ENCODE measurements at places on chromosomes 5 and 9. TPM values are rescaled to one million over a fixed set of nuclear protein-coding genes. Genes with fewer than 3 reads are reported as not detected.

SOX30 gene
- total RNA-seq = 0.18 TPM

PCA3 gene
- total RNA-seq = not detected

CDH9 gene
- total RNA-seq = not detected

OR1Q1 gene
- total RNA-seq = not detected

PHF24 gene
- total RNA-seq = 0.09 TPM

PCDHB16 gene
- total RNA-seq = not detected

TMEM174 gene
- total RNA-seq = not detected

IL33 gene
- total RNA-seq = not detected

LVRN gene
- not detected for total RNA-seq

ZDHHC11 gene
- 8.5 TPM for total RNA-seq

MEIKIN gene
- total RNA-seq = not detected

PGM5 gene
- not detected for total RNA-seq

SLC34A1 gene
- 0.14 TPM for total RNA-seq

SPINK13 gene
- not detected for total RNA-seq

FOXD4L6 gene
- not detected for total RNA-seq

TMEM171 gene
- total RNA-seq = not detected

OCLN gene
- 2.1 TPM for total RNA-seq

NDUFB6 gene
- total RNA-seq = 67.0 TPM

DNAI1 gene
- total RNA-seq = 0.34 TPM

KCNT1 gene
- not detected for total RNA-seq

OTULINL gene
- 10.9 TPM for total RNA-seq

DOCK8 gene
- total RNA-seq = 100 TPM

GRIN1 gene
- total RNA-seq = not detected

TAL2 gene
- not detected for total RNA-seq

ANGPTL2 gene
- total RNA-seq = not detected

BTNL3 gene
- not detected for total RNA-seq

FTMT gene
- not detected for total RNA-seq

SRP19 gene
- total RNA-seq = 47.6 TPM

PPP3R2 gene
- not detected for total RNA-seq

SURF6 gene
- total RNA-seq = 24.3 TPM

FAM153A gene
- total RNA-seq = 38.8 TPM

HOMER1 gene
- total RNA-seq = 15.1 TPM

NCS1 gene
- total RNA-seq = 24.8 TPM

DNAJA1 gene
- total RNA-seq = 198 TPM

IFNB1 gene
- total RNA-seq = 2.2 TPM

CTSV gene
- total RNA-seq = 0.74 TPM

CCL21 gene
- not detected for total RNA-seq

CYSRT1 gene
- total RNA-seq = 0.42 TPM

SLC6A18 gene
- not detected for total RNA-seq

CHSY3 gene
- not detected for total RNA-seq

COL15A1 gene
- total RNA-seq = not detected

GNA14 gene
- 0.54 TPM for total RNA-seq

CD72 gene
- total RNA-seq = 8.7 TPM

ZNF883 gene
- total RNA-seq = 1.1 TPM

SPINK7 gene
- total RNA-seq = not detected

ACTBL2 gene
- total RNA-seq = not detected

RNF183 gene
- total RNA-seq = 0.64 TPM

FAXDC2 gene
- 0.14 TPM for total RNA-seq

SCGB3A2 gene
- not detected for total RNA-seq

SPATA31A3 gene
- total RNA-seq = not detected

HTR4 gene
- total RNA-seq = not detected

TRIM36 gene
- total RNA-seq = 0.11 TPM

ENTREP1 gene
- total RNA-seq = not detected

PTCH1 gene
- total RNA-seq = 5.6 TPM

POLK gene
- 35.5 TPM for total RNA-seq

IER5L gene
- total RNA-seq = 2.6 TPM

DEPDC1B gene
- 40.3 TPM for total RNA-seq

GTF3C4 gene
- total RNA-seq = 14.3 TPM

FABP6 gene
- not detected for total RNA-seq
